ENCODE measurements at places on chromosomes 2 and 18. TPM values are rescaled to one million over a fixed set of nuclear protein-coding genes. Genes with fewer than 3 reads are reported as not detected.

DNA sequence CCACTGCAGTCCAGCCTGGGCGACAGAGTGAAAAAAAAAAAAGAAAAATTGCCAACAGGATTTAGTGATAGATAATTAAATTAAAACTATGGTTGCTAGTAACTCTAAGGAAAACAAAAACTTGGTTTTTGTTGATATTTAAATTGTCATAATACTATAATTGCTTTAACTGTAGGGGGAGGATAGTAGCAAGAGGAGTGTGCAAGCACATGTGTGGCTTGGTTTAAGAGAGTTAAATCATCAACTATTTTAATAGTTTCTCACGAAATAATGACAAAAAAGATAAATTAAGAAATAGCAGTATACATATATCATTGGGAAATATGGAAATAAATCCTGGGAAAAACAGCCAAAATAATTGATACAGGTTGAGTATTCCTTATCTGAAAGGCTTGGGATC, 27.4 kb upstream of the RAPGEF4 start:
- no peak for DNase-seq

DNA sequence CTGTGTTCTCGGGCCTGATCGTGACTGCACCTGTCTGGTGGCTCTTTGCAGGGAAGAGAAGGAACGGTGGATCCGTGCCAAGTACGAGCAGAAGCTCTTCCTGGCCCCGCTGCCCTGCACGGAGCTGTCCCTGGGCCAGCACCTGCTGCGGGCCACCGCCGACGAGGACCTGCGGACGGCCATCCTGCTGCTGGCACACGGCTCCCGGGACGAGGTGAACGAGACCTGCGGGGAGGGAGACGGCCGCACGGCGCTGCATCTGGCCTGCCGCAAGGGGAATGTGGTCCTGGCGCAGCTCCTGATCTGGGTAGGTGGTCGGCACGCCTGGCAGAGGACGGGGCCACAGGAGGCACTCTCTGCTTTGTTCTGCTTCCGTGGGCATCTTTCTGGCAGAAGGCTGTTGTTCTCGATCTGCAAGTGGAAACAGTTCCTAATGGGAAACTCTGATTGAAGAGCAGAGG, 48.0 kb downstream of the GBX2 start:
- DNase-seq = no peak

GRCh38 chr18:9803063-9803697, 82.6 kb upstream of the TXNDC2 start:
- DNase-seq = no peak

Gene MARCHF4
- total RNA-seq = 51.6 TPM

- DNase-seq = no peak
Measured at GRCh38 chr18:22796113-22796512, 137.0 kb upstream of the RBBP8 start.

- DNase-seq = peak; percentile 90
Measured at GRCh38 chr2:151771599-151772358, 37.5 kb upstream of the NEB start.

Gene GNAL
- total RNA-seq = 0.07 TPM

Gene CASP10
- 0.50 TPM for total RNA-seq

Gene CAPN13
- not detected for total RNA-seq

- no peak for DNase-seq
Measured at GRCh38 chr2:15498554-15498953, 62.6 kb downstream of the NBAS start.

- DNase-seq = no peak
Measured at GRCh38 chr18:41967680-41968079, 12.6 kb downstream of the PIK3C3 start.

Gene CEBPZ
- total RNA-seq = 54.9 TPM

Gene PDE1A
- 2.8 TPM for total RNA-seq

DNA sequence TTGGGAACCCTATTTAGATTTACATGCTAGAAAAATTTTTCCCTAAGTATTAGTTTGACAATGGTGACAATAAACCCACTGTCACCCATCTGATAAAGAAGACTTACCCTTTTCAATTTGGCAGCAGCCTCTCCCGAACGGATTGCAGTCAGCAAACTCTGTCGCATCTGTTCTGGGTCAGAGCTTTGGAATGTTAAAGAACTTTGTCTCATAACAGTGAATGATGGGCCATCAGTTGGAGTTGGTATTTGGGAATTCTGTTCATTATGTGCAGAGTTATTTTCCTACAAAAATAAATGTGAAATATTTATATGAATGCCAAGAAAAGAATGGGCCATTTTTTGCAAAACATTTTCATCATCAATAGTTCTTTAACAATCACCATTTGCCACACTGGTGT, 70.8 kb upstream of the GRB14 start:
- no peak for DNase-seq

DNA sequence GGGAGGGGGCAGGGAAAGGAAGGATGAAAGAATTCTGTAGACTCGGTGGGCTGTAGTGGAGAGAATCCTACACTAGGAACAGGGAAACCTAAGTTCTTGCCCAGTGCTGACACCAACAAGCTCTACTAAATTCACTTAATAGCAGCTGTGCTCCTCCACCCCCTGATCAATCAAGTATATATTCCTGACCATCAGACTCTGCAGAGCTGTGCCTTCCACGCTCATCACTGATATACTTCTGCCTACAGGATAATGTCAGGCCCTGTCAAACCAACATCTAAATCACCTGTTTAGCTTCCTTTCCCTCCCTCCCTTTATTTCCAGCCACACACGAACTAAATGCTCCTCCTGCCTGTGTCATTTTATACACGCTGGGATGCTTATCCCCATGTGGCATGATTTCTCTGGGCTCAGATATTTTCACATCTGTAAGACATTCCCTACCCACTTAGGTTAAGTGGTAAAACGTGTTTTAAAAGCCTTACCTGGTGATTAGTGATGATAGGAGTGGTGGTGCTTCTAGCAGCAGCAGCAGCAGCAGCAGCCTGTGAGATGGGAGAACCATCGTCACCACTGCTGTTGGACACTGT, 301.9 kb downstream of the LRRTM1 start:
- no peak for DNase-seq

DNA sequence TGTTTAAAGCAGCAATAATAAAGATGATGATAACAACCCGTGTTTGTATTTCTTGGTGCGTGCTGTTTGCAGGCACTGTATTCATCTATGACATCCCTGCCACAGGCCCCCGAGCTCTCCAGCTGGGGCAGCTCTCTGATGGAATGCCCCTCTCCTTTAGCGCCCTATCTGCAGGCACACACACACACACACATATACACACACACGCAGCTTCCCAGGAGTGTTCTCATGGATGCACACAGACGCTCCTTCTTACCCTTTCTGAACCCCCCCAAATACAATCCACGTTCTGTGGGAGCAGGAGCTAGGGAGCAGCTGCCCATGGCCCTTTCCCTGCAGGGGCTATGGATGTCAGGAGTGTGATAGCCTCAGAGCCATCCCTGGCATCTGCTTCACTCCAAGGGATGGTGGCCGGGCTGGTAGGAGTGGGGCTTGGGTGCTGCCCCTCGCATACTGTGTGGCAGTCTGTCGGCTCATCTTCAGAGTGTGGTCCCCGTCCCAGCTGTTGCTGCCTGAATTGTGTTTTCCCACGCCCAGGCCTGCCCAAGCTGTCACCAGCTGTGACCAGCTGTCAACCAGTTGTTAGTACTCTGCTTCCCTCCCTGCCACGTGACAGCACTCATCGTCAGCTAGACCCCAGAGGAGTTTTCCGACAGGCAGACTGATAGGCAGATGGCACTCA, 50.8 kb upstream of the MYCN start:
- no peak for DNase-seq

DNA sequence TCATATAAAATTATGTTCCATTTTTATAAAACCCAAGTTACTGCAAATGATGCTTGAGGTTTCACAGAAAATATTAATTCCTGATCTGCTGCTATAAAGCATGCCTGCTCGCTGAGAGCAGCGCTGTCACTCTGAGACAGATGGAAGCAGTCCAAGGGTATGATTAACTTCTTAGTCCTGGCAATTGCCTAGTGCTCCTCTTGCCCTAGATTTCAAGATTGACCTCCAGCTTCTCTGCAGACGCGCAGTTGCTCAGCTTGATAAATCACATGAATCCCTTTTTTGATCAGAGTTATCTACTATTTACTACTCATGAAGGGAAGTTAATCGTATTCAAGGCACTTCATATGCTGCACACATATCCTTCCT, 154.6 kb upstream of the REV1 start:
- DNase-seq = peak; percentile 16

- no peak for DNase-seq
Measured at GRCh38 chr2:151869291-151869690, 41.1 kb upstream of the ARL5A start.

Gene PPP3R1
- 65.7 TPM for total RNA-seq

Data from HFFc6 (cell line).